ENCODE measurements at places on chromosomes 12 and 14.

GRCh38 chr14:76267322-76268046 lies 108.5 kb upstream of the ESRRB start:
- DNase-seq: peak; percentile 70

DNA sequence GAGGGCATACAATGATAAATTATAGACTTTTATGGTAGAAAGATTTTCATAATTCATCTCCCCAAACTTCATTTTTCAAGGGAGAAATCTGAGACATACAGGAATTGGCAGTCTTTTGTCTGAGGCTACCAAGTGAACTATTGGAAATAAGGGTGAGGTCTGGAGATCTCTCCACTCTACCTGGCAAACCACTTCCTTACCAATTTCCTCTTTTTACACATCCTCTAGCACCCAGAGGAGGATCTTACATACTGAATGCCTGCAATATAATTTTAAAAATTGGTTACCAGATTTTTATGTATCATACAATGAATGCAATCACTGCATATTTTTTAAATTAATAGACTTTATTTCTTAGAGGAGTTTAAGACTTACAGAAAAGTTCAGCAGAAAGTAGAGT lies 6.6 kb downstream of the PDE6H start:
- no peak for DNase-seq

DNA sequence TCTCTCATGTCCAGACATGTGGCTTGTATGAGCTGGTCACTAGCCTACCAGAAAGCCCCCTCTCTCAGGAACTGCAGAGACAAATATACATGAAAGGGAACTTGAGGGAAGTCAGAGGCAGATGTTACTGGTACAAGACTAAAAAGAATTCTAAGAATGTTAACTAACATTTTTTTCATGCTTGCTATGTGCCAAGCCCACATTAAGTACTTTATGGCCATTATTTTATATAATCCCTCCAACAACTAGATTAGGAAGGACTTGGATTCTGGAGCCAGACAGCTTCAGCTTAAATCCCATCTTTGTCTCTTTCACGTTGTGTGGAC lies 24.6 kb downstream of the TTC9 start:
- DNase-seq: no peak

DNA sequence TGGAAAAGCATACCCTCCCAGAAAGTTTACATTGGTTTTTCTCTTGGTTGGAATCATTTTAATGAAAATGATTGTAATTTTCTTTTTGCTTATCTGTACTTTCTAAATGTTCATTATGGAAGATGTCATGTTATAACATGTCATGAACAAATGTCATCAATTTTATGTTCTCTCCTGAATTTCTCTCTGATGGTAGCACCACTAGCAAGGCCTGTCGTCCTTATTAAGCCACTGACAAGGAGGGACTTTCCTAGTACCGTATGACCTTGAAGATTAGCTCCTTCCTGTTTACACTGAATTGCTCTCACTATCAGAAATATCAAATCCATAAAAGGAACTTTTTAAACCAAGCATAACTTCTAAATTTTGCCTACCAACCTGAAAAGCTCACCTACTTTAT lies 99.0 kb downstream of the ESR2 start:
- DNase-seq: no peak

DNA sequence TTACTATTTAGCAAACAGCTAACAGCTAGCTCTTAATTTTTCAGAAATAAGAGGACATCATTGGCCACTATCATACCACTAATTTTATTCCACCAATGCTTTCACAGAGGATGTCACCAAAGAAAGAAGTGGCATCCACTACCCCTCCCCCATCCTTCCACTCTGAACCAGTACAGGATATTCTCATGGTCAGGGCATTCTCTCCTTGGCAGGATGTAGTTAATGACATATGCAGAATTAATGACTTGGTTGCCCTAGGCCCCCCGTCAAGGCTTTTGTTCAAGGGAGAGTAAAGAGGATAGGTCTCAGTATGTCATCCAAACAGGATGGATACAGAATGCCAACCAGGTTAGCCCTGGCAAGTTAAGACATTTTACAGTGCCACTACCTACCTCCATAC lies 18.9 kb upstream of the NUP107 start:
- no peak for DNase-seq

DNA sequence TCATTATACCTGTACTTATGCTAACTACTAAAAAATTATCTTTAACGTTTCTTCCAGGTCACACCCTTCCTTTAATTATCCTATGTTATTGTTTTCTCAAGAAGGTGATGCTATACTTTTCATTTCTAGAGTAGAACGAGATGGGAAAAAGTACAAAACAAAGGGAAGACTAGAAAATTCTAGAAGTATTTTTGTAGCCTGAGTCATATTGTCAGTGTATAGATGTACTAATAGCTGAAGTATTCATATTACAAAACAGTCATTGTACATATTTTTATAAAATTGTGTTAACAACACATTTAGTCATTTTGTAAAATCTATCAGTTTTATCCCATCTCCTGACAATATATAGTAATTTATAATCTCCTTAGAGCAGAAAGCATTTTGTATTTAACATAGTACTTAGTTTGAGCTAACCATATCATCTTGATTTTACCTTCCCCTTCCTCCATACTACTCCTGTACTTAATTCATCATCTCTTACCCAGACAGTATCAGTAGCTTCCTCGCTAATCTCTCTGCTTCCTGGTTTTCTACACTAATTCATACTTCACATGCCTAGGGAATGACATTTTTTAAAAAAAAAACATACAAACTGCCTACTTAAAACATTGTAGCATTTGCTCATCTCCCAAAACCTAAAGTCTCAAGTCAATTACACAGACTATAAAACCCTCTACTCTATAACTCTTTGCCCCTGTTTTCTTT lies 920.9 kb downstream of the RPS29 start:
- DNase-seq: no peak

- peak; percentile 77 for DNase-seq
These were observed 156.8 kb downstream of the KCNA5 start for GRCh38 chr12:5200278-5201087.

DNA sequence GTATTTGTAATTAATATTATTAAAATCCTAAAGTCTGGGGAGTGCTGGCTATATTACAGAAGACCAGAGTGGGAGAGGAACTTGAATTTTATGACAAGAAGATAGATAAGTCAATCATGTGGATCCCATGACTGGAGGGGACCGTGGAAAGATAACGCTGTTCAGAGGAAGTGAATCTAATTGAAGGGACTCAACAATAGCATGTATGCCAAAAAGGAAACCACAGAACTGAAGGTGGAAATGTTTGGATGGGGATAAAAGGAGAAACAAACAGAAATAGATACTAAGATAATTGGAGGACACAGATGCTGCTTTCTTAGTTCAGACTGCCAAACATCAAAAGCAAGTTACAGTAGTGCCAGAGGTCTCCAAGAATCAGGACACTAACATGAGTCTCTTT lies 21.1 kb downstream of the OR6J1 start:
- DNase-seq: no peak

DNA sequence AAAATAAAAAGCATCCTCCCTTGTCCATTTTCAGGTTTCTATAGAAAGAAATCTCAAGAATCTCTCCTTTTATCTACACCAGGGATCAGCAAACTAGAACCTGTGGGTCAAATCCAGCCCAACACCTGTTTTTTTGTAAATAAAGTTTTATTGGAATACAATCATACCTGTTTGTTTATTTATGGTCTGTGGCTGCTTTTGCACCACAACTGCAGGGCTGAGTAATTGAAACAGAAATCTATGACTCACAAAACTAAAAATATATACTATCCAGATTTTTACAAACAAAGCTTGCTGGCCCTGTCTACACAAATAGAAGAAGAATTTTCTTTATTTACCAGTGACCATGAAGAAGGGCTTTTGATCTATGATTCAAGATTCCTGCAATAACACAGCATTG lies 95.1 kb upstream of the COCH start:
- no peak for DNase-seq

DNA sequence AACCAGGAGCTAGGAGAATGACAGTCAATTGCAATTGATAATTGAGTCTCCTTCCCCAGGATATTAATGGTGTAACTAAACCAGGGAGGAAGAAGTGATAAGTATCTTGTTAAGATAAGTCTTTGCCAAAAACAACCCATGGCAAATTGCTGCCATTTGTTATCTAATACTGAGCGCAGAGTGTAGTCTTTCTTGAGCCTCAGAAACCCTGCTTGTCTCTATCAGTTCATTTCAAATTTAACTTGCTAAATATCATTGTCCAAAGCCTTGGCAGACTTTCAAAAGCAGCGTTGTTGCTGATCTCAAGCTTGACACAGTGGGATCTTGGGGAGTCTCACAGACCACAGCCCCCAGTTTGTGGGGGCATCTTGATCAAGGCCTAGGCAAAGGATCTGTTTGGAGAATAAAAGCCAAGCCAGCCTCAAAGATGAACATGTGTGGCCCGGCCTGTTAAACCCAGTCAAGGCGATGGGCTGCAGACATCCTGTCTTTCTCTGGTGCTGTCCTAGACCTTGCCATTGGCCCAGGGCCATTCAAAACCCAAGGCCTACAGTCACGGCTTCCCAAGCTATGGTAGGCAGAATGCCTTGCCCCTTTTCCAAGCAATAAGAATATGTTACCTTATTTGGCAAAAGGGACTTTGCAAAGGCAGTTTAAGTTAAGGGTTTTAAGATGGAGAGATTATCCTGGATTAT lies 164.2 kb downstream of the CHST11 start:
- no peak for DNase-seq

DNA sequence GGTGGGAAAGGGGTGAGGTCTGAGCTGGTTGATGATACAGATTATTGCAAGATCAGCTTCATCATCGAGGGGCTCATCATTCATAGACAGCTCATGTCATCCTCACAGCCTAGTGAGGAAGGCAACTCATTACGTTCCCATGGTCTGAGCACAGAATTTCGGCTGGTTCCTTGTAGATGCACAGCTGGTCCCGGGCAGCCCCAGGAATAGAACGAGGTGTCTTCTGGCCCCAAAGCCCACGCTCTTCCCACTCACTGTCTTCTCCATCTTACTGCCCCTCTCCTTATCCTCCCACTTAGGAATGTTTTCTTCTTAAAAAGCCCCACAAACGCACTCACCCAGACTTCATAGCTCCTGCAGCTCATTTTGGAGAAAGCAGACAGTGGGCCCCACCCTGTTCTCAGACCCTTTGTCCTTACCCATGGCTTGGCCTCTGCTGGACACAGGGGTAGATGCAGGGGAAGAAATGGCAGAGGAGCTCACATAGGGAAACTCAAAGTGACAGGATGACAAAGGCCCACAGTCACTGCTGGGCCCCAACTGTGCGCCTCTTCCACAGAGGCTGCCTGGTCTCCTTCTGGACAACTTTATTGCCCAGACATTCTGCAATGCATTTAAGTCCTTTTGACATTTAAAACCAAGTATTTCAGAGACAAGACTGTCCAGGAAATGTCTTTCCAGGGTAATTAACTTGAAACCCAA lies 162.2 kb downstream of the ADGRD1 start:
- no peak for DNase-seq

GRCh38 chr14:96803958-96804357 lies 6.8 kb downstream of the VRK1 start:
- DNase-seq: no peak

- DNase-seq: no peak
These were observed 34.0 kb upstream of the TPH2 start for GRCh38 chr12:71904629-71905028.

DNA sequence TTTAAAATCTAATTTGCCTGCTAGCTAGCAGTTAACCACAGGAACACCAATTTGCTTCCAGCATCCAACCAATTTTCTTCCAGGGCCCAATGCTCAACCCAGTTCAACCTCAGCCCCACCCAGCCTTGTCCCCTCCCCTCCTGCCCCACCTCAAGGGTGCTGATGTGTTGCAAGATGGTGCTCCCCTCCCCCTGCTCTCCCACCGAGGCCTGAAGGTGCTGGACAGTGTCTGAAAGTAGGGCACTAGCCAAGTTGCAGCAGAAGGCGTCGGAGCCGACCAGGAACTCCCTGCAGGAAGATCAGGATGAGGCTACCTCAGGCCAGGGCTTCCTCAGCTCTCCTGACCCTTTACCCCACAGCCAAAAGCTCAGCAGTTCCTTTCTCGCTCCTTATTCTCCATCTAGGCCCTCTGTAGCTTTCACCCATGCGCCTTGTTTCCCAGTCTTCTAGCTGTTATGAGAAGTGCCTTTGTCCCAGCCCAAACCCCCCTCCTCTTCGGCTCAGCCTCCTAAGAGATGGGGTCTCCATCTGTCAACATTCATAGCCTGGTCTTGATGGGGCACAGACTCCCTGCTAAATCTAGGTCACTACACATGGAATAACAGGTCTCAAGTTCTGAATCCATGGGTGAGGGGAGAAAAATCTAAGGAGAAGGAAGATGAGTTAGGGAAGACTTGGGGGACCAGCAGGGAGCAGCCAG lies 3.6 kb downstream of the STAT6 start:
- DNase-seq: no peak

DNA sequence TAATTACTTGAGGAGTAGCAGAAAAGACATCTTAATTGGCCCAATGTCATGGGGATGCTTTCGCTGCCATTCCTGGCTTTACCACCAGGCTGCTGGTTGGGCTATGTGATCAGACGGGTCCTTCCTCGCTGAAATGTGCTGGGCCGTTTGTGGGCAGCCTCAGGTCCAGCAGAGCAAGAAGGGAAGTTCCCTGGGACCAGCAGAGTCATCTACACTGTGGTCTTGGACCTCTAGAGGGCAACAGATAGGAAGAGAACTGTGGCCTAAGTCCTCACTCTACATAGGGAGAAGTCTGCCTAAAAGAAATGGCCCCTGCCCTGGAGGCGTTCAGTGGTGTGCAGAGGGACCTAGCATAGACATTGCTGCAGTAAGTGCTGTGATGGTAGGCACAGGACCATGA lies 10.9 kb downstream of the EVL start:
- DNase-seq: peak; percentile 17

DNA sequence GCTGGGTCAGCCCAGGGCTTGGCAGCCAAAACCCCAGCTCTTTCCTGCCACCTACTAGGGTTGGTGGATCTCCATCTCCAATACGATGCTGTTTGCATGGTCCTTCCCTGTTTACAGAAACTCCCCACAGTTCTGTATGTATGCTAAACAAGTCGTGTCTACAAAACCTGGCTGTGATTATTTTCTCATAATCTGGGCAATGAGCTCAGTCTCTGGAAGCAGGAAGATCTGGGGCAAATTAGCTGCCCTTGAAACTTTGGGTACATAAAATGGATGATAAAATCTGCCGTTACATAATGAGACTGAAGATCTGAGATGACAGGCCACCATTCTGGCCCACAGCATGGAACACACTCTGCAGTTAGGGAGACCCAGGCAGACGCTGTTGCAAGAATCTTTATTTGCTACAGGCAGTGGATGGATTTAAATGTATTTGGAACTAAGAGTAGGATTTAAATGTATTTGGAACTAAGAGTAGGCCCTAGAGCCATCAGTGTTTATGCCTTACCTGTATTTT lies 31.7 kb downstream of the ACADS start:
- no peak for DNase-seq

DNA sequence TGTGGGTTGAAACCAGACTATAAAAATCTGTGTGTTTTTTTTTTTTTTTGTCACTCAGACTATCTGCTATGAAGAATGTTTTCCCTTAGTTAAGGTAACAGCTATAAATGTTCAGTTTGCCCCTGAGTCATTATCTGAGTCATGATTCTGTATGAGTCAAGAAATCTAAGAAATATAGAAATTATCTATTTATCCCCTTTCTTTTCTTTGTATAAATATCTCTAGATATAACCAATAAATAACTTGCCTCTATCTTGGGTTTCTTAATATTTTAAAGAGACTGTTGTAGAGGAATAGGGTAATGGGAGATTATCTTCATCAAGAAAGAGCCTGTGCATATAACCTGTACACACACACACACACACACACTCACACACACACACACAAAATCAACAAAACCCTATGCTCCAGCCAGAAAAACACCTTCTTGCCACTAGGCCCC lies 161.7 kb upstream of the EEA1 start:
- no peak for DNase-seq

- no peak for DNase-seq
These were observed 194.7 kb downstream of the BCL11B start for GRCh38 chr14:99077076-99077843.
